ENCODE measurements at places on chromosomes 6 and 20.

GRCh38 chr6:38212116-38212515, 392.6 kb downstream of the ZFAND3 start:
- DNase-seq: no peak

DNA sequence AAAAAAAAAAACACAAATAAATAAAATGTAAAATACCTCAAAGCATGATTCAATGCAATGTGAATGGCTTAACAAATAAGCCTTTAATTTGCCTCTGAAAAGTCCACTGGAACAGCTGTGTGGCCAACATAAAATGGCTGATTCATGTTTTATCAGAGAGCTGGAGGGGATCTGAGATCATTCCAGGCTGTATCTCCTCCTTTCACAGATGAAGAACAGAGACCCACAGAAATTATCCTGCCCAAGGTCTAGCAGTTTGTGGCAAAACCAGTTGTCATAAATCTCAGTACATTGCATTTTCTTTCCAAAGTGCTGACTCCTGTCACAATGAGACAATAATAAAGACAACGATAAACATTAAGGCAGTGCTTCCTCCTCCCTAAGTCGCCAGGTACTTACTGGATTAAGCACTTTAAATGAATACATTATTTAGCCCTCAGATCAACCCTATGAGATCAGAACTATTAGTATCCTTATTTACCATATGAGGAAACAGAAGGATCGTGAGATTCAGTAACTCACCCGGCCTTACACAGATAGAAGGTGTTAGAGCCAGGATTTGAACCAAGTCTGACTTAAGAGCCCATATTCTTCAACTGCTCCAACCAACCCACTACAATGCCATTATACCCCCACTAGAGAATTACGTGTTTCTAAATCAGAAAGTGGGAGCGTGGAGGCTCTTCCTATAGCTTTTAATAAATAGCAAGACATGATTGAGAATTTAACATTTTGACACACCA, 118.3 kb downstream of the KIF13A start:
- DNase-seq: no peak

- no peak for DNase-seq
Measured at GRCh38 chr20:53837126-53837826, 233.1 kb downstream of the BCAS1 start.

DNA sequence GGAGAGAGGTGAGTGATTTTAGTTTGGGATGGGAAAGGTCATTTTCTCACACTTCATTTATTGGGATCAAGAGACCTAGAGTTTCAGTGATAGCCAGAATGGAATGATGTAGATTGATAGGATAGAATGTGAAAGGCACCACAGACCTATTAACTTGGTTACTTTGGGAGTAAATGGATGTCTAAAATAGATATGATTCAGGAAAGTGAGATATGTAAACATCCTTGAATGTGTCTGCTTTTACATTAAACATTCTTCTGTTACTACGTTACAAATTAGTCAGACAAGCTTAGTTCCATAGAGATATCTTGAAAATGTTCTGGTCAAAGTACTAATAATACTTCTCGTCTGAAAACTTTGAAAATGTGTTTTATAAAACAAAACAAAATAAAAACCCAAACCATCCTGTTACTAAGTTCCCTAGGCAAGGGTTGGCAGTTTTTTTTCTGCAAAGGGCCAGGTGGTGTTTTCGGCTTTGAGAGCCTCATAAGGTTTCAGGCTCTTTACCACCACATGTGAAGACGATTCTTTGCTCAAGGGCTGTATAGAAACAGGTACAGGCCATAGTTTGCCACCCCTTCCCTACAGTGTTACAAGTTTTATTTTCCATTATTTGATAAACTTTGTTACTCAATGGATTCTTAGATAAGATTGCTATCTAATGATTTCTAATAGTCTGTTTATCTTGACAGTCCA, 3.4 kb downstream of the CYB5R4 start:
- no peak for DNase-seq

GRCh38 chr6:144314562-144314961, 29.4 kb downstream of the UTRN start:
- DNase-seq: no peak

DNA sequence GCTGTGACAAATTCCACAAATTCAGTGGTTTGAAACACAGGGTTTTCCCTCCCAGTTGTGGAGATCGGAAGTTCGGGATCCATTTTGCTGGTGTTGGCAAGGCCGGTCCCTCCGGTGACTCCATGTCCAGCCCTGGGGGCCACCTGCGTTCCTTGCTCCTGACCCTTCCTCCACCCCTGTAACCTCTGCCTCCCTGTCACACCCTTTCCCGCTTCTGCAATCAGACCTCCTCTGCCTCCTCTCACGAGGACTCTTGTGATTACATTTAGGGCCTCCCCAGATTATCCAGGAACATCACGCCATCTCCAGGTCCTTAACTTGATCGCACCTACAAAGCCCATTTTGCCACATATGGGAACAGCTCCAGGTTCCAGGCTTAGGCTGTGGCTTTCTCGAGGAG, 12.5 kb downstream of the RPS6KA2 start:
- DNase-seq: no peak

DNA sequence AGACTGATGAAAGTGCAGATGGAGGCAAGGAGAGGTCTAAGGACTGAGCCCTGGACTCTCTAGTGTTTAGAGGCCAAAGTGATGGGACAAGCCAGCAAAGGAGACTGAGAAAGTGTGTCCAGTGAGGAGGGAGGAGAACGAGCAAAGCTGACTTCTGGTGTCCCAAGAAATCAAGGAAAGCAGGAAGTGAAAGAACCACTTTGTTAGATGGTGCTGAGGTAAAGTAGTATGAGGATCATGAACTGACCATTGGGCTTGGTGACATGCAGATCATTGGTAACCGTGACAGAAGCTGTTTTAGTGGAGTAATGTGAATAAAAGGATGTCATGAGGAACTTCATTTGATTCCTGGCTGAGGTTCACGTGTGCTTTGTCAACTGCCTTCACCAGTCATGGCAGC, 108.4 kb downstream of the SLX4IP start:
- no peak for DNase-seq

GRCh38 chr6:45388328-45388727, 10.6 kb upstream of the SUPT3H start:
- DNase-seq: no peak

DNA sequence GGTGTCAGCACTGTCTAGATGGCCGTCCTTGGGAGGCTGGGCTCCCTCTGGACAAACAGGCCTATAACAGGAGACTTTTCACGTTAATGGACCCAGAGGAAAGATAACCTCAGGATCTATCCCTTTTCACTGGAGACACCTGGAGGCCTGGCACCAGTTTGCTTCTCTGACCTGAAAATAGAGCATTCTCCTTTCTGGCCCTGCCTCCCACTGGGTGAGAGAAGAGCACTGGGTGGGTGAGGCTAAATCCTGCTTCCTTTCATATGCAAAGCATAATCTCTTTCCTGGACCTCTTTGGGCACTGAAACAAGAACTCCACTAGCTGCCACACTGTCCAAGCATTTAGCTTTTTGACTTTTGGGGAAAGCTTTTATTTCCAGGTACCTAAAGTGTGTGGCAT, 78.3 kb downstream of the FOXO3 start:
- no peak for DNase-seq

- no peak for DNase-seq
Measured at GRCh38 chr6:134809130-134809529, 140.8 kb downstream of the ALDH8A1 start.

- DNase-seq: no peak
Measured at GRCh38 chr20:32461836-32462600, 103.9 kb downstream of the ASXL1 start.

DNA sequence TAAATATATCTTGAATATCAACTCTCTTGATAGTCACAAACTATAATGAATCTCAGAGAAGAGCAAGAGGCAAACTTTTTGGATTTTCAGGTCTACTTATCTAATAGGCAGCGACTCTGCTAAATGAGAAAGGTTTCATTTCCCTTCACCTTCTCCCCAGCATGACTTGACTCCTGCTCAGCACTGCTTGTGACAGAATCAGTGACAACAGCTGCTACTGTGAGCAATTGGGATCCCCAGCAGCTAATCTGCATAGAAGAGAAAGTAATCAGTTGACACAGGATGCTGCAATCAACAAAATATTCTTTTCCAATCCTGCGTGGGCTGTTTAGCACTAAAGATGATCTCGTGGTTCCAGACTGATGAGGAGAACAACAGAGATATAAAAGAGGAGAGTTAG, 205.5 kb downstream of the MMUT start:
- no peak for DNase-seq

GRCh38 chr6:112470376-112470775, 123.2 kb downstream of the RFPL4B start:
- no peak for DNase-seq

DNA sequence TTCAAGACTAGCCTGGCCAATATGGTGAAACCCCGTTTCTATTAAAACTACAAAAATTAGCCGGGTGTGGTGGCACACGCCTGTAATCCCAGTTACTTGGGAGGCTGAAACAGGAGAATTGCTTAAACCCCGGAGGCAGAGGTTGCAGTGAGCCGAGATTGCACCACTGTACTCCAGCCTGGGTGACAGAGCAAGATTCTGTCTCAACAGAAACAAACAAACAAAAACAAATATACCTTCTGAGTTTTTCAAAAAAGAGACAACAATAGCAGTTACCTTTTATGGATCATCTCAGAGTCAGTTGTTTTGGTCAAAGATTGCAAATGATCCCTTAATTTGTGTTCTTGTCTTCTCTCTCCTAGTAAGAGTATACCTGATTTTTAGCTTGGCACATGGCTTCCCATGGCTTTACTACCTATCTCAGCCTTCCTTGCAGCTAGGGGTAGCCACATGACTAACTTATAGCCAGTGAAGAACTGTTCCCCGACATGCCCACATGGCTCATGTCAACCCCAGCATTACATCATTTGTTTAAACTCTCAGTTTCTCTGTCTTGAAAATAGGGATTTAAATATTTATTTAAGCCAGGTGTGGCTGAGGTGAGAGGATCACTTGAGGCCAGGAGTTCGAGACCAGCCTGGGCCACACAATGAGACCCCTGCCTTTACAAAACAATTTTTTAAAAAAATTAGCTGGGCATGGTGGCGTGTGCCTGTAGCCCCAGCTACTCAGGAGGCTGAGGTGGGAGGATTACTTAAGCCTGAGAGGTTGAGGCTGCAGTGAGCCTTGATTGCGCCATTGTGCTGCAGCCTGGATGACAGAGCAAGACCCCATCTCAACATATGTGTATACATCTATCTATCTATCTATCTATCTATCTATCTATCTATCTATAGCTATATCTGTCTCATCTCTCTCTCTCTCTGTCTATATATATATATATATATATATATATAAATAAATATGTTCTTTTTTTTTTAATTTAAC, 25.0 kb upstream of the SLC9A8 start:
- DNase-seq: no peak

DNA sequence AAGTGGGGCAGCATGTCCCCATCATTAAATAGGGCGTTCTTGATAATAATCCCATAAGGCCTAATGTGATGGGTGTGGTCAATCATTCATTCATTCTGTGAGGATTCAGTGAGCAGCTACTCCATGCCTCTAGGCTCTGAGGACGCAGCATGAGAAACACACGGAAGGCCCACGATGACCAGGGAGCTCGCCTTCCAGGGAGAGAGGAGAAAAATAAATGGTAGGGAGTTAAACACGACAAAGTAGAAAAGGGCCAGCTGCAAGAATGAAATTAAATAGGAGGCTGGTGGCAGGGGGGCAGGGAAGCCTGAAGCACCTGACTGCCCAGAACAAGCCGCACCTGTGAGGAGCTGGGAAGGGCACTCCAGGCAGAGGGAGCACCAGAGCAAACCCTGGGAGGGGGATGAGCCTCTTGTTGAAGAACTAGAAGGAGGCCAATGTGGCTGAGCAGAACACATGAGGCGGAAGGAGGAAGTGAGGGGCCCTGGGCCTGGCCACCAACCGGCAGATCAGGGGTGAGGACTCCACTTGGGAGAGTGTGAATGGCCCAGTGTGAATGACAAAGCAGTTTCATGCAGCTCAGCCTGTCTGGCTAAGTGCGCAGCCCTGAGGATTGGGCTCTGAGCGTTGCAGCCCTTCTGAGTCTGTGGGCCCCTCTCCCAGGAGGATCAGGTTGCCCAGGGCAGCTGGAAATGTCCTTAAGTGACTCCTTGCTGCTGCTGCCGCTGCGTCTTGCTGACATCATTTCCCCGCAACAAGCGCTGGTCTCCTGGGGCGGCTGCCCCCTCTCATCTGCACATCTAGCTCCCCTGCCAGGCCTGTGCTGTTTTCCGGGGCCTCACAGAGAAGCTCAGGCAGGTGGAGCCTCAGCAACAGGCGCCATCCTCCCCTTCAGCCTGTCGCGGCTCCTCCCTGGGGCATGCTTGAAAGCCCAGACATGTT, 99.9 kb downstream of the CDH26 start:
- no peak for DNase-seq

DNA sequence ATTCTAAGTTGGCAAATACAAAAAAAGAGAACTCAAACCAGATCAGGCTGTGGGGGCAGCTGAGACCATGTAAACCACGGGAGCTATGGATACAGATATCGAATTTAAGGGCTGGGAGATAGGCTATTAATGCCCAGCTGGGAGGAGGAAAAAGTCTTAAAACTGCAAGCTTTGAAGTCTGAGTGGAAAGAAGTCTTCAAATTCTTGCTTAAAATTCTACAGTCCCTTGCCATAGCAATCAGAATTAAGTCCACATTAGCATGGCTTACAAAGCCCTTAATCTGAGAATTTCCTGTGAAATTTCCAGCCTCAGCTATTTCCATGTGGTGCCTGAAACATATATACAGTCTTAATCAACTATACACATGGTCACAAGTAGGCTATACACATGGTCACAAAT, 465.0 kb upstream of the HSF2 start:
- no peak for DNase-seq

DNA sequence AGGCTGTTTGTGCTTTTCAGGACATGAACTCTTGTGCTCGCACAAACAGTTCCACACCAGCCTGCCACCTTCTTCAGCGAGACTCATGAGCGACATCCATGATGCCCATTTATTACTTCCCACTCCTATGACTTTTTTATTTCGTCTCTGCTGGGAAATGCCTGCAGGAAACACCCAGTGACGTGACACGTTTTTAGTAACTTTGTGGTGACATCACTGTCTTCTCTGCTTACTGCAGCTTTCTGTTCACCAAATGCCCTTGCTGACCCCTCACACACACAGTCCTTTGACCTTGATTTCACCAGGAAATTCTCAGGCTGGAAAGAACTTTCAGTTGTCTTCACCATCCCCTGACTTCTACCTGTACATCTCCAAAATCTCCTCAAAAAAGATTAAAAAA, 8.9 kb downstream of the TRIM40 start:
- DNase-seq: no peak

Measured in NCI-H2081 treated with DMSO at 0.1 percent for 48 hours (cell line).